SJSA1 (cell line): ENCODE measurements at places on chromosomes 6 and 20.
A peak's percentile ranks its signal among the peaks of the same experiment; 100 is the strongest.

GRCh38 chr6:71510057-71510713 lies 221.6 kb downstream of the OGFRL1 start:
- peak; percentile 77 for DNase-seq

GRCh38 chr20:17617212-17617867 lies 47.5 kb downstream of the DSTN start:
- DNase-seq: peak; percentile 57

GRCh38 chr6:37077905-37078296 lies 72.4 kb downstream of the FGD2 start:
- DNase-seq: peak; percentile 86

GRCh38 chr6:140684776-140685550 lies 1310.5 kb upstream of the CITED2 start:
- DNase-seq: no peak

DNA sequence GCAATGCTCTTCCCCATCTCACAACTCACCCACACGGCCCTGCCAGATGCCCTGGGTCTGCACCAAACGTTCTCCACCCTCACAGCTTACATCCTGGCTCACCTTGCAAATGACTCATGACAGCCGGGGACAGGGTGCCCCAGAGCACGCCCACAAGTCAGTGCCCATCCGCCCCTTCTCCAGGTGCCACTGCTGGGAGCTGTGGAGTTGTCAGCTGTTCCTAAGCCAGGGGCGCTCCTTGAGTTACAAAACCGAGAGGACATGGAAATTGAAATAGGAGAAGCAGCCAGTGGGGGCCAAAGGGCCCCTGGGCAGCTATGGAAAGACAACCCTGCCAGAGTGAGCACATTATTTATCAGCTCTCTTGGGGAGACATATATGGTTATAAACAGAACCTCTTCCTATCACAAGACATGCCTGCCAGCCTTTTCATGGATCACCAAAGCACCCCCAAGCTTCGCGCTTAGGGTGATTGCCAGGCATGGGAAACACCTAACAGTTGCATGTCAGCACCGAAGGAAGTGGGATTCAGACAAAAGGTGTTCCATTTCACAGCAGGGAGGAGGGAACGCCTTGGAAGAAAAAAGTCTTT lies 236.8 kb downstream of the LY86 start:
- no peak for DNase-seq

GRCh38 chr20:24275946-24276705 lies 193.3 kb upstream of the SYNDIG1 start:
- no peak for DNase-seq

GRCh38 chr6:157075549-157076450 lies 247.5 kb downstream of the TMEM242 start:
- no peak for DNase-seq

- peak; percentile 42 for DNase-seq
These were observed 62.9 kb downstream of the EFHC1 start for GRCh38 chr6:52482903-52483670.

GRCh38 chr6:978937-979685 lies 286.2 kb upstream of the EXOC2 start:
- no peak for DNase-seq

DNA sequence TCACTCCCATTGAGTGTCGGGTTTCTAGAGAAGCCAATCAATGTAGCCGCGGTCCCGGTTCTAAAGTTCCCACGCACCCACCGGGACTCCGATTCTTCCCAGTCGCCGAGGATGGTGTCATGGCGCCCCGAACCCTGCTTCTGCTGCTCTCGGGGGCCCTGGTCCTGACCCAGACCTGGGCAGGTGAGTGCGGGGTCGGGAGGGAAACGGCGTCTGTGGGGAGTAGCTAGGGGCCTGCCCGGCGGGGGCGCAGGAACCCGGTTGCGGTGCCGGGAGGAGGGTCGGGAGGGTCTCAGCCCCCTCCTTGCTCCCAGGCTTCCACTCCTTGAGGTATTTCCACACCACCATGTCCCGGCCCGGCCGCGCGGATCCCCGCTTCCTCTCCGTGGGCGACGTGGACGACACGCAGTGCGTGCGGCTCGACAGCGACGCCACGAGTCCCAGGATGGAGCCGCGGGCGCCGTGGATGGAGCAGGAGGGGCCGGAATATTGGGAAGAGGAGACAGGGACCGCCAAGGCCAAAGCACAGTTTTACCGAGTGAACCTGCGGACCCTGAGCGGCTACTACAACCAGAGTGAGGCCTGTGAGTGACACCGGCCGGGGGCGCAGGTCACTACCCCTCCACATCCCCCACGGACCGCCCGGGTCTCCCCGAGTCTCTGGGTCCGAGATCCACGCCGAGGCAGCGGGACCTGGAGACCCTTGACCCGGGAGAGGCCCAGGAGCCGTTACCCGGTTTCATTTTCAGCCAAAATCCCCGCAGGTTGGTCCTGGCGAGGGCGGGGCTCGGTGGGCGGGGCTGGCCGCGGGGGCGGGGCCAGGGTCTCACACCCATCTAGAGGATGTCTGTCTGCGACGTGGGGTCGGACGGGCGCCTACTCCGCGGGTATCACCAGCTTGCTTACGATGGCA lies 35.2 kb upstream of the HLA-G start:
- DNase-seq: no peak

DNA sequence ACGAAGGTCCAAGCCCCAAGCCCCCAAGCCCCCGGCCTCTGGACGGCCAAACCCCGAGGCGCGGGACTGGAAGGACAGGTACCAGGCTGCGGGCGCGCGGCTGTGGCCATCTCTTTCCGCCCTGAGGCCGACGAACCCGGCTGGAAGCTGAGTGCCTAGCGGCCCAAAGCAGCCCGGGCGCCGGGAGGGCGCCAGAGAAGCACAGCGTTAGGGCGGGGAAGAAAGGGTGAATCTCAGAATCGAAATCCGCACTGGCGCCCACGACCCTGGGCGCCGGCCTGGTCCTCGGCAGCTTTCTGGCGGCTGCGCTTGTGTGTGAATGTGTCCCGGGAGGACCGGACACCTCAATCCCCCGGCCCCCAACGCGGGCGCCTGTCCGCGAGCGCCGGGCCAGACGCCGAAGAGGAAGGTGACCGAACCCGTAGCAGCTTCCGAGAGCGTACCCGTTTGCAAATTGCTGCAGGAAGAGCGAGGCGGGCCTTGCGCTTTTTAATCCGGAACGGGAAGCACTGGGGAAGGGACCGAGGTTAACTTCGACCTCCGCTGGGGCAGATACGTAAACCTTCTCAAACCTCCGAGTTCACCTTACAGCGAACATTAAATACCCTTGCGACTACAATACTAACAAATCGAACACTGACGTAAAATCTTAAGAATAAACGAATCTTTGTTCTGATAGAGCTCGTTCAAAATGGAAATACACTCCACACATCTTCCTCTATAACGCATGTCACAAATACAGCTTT lies 2.9 kb downstream of the NRN1 start:
- DNase-seq: no peak

- DNase-seq: no peak
These were observed 43.5 kb upstream of the APCDD1L start for GRCh38 chr20:58558486-58559367.

GRCh38 chr6:109872968-109873545 lies 105.1 kb upstream of the GPR6 start:
- no peak for DNase-seq

- DNase-seq: no peak
These were observed 796.7 kb downstream of the DHX35 start for GRCh38 chr20:39758876-39759275.

- no peak for DNase-seq
These were observed 36.4 kb downstream of the ELOVL5 start for GRCh38 chr6:53312355-53312754.
